ENCODE measurements at places on chromosomes 6 and 20. TPM values are rescaled to one million over a fixed set of nuclear protein-coding genes. Genes with fewer than 3 reads are reported as not detected.

The FAM184A gene
- total RNA-seq = not detected

DNA sequence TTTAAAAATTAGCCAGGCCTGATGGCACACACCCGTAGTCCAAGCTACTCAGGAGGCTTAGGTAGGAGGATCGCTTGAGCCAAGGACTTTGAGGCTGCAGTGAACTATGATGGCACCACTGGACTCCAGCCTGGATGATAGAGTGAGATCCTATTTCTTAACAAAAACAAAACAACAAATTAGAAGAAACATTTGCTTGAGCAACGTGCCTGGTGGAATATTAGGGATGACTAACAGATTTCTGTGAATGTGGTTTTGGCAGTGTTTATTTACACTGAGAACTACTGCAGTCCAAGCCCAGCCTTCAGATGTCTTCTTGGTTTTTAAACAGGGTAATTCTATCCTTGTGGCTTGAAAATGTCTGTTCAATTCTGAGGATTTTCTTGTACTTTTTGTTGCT is 9.2 kb downstream of the PPP1R3G start:
- no peak for DNase-seq

- no peak for DNase-seq
Observed at GRCh38 chr20:3815703-3816315, 4.5 kb upstream of the AP5S1 start.

The CYP39A1 gene
- 0.94 TPM for total RNA-seq

DNA sequence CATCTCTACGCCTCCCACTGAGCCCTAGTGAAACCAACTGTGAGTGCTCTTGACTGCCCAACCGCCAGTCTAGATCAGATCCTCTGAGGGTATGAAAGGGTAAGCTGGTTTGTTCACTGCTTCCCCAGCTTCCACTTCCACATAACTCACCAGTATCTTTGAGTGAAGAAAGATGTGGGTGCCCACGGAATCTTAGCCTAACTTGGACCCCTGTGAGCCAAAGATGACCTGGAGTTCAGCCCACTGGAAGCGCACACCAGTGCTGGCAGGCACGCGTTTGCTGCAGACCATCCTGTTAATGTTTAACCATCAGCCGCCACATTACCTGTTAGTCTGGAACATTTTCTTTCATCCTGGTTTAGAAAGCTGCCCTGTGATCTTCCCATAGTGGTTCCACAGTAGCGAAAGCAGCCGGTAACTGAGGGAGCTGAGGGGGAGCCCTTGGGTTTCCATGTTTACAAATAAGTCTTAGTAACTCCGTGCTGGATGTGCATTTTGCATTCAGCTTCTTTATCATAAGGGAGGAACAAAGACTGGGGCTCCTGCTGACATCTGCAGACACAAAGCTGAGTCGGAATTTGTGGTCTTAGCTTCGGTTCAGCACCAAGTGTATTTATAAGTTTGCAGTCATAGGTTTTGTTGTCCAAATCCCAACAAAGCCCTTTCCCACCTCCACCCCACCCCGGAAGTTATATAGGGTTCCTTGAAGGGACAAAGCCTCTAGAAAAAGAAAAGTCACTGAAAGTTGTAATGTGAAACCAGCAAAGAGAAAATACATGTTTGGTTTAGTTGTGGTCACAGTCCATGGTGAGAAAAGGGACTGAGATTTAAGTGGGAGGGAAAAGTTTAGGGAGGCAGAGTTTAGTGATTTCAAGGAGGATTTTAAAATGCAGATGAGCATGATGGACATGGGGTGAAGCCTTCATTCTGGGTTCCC is 71.0 kb downstream of the SSR1 start:
- DNase-seq = peak; percentile 79
